ENCODE measurements at places on chromosomes 6 and 20.

GRCh38 chr20:58634059-58634458, 17.0 kb upstream of the STX16 start:
- DNase-seq, result peak; percentile 26

- DNase-seq, result no peak
These were observed 44.3 kb downstream of the PDYN start for GRCh38 chr20:1949347-1950100.

- DNase-seq, result peak; percentile 16
These were observed 9.8 kb upstream of the NDUFAF4 start for GRCh38 chr6:96907498-96907897.

GRCh38 chr6:159943101-159943632, 25.7 kb upstream of the IGF2R start:
- peak; percentile 39 for DNase-seq

- DNase-seq, result no peak
These were observed 110.4 kb upstream of the COL21A1 start for GRCh38 chr6:56357616-56358373.

DNA sequence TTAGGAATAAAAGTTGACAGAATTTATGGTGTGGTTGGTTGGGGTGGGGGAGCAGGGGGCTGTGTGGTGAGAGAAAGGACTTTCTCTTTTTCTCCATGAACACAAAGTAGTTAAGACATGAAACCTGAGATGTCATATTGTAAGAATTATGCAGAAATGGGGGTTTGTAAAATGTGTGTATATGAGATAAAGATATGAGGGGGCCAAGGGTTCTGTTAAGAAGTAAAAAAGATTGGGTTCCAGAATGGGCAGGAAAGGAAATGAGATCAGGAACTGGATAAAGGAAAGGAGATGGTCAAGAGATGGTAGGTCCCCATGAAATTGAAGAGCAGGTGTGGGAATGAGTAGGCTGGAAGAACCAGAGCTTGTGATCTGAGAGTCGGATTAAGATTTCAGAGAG, 9.7 kb downstream of the RNF146 start:
- DNase-seq, result no peak

DNA sequence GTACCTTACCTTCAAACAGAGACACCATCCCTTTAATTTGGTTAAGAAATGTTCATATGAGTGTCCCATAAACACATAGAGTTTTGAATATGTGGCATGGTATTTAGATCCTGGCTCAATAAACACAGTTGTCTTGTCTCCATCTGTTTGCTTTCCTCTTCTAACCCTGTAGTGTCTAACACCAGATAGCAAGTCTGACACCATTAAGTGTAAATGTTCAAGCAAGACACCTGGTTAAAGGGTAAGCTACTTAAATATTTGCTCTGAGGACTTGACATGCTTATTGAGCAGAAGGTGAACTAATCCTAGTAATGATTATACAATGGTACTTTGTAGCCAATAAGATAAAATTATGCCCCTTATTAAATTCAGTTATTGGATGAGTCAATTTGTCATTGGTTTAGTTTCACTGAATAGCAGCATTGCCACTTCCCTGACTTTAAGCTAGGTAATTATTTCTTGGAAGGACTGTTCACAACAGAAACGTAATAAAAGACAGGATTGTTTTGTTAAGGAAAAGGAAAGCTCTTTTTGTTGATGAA, 26.9 kb upstream of the GOPC start:
- DNase-seq, result no peak

DNA sequence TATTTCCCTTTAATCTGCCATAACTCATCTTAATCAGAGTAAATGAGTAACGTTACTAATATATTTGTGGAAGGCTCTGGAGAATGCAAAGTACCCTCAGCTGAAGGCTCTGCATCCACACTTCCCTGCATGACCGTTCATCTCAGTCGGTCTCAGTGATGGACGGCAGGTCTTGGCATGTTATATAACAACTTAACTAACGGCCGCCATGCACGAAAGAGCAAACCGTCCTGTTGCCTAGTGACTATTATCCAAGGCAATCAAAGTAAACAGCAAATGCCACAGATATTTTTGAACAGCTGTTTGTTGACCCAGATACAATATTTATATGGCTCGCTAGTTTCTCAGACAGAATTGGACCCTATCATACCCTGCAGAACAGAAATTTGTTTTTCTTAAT, 194.9 kb upstream of the SMLR1 start:
- DNase-seq, result no peak

GRCh38 chr6:34070315-34071135, 75.4 kb downstream of the GRM4 start:
- DNase-seq, result no peak

- peak; percentile 12 for DNase-seq
These were observed 211.5 kb upstream of the FKBP1C start for GRCh38 chr6:62999796-63000195.

DNA sequence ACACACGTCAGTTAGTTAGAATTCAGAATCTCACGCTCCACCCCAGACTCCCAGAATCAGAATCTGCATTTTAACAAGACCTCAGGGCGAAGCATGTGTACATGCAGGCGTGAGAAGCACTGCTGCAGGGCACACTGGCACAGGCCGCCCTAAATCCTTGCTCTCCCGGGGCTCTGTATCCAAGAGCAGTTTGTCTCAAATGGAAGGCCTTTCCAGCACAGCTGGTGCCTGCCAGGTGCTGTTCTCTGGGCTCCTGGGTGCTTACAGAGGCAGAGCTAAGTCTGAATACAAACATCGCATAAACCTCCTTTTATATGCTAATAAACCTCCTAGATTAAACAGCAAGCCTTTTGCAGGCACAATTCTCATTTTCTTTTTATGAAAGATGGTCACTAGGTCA, 119.1 kb upstream of the CD93 start:
- no peak for DNase-seq

Measured in fibroblast of skin of right biceps (primary cell).